ENCODE measurements at places on chromosomes 11 and 22.

- peak; percentile 91 for DNase-seq
Observed at GRCh38 chr22:28955817-28956216, 72.4 kb downstream of the ZNRF3 start.

DNA sequence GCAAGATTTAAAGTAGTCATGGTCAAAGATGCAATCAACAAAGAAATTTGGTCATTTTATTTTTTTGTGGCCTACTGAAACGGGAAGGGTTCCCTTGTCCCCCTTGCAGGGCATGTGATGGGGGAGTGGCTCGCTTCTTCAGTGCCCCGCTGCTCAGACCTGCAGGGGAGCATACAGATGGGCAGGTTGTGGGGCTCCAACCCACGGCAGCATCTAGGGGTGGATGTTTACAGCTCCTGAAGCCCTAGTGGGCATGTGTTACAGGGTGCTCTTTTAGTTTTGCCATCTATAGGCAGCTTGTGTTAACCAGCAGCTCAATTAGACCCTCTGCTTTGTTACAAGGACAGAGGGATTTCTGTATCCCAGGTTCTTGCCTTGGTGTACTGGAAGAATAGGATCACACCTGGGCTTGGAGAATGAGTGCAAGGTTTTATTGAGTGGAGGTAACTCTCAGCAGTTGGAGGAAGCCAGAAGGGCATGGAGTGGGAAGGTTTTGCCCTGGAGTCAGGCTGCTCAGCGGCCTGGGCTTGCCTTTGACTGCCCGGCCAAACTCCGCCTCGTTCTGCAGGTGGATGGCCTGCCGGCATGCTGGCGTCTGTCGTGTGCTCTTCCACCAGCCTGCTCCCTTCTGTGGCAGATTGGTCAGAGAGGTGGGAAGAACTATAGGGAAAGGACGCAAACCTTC lies 9.4 kb downstream of the GSTP1 start:
- no peak for DNase-seq

GRCh38 chr11:91023731-91024130 lies 800.9 kb upstream of the CHORDC1 start:
- no peak for DNase-seq

- no peak for DNase-seq
Observed at GRCh38 chr11:68704887-68705286, 20.5 kb downstream of the GAL start.

DNA sequence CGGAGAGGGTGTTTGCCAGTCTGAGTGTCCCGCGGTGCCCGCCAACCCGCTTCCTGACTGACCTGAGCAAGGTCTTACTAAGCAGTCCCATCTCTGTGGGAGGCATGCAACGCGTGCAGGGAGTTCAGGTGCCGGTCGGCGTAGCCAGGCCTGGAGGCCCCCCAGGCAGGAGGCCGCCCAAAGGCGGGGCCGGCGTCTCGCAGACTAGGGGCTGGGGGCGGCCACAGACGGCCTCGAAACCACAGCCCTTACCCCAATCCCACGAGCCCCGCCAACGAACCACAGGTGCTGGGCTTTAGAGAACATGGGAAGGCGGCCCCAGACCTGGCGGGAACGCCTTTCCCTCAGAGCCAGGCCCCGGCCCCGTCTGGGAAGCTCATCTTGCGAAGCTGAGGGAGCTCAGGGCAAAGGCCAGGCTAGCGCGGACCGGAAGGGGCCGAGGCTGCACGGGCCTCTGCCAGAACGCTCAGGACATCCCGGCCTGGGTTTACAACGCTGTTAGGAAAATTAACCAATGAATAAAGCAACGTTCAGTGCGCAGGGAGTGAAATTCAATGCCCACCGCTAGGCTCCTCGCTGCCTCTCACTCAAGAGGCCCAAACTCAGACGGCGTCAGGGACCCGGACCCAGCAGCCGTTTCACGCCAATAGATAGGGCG lies 2.1 kb upstream of the MTFP1 start:
- peak; percentile 61 for DNase-seq

DNA sequence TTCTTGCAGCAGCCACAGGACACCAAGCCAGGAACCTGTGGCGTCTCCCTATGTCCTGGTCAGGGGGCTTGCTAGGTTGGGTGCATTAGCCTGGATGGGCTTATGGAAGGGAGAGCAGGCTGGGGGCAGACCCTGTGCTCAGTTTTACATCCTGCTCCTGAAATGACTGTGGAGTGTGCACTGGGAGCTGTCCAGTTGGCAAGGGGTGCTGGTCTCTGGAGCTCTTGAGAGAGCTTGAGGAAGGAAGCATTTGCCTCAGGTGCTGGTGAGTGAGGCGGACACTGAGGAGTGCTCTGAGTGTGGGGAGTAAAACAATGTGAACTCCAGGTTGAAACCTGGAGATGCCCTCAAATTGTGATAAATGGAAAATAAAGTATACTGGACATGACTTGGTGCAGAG lies 3.4 kb downstream of the SCGB1D4 start:
- DNase-seq: no peak

- no peak for DNase-seq
Observed at GRCh38 chr11:27390318-27391295, 27.6 kb upstream of the CCDC34 start.

- no peak for DNase-seq
Observed at GRCh38 chr22:50522806-50523438, 2.5 kb downstream of the SCO2 start.

DNA sequence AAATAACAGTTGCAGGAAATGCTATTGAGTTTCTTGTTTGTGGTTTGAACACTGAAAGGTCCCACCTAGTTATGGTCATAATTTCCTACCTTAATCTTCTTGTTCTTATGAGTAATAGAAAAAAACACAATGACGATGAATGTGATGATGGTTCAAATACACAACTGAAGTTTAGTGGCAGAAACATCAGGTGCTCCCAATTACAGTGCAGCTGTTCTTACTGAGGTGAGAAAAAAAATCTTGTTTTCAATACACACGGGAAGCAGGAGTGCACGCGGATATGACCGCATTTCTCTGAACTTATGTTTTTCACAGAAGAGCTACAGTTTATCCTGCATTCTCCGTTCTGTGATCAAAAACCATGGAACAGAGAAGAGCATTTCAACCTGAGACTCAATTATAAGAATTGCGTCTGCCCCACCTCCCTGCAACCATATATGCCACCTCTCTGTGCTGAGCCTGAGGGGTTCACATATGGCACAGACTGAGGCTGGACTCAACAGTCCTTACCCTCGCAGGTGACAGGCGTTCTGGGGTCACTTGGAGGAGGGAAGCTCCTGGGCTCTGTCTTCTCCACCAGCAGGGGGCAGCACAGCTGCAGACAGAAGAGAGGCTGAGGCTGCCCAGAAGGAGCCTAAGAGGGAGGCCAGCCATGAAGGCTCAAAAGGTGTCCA lies 99.7 kb upstream of the IGLL5 start:
- DNase-seq: peak; percentile 72

DNA sequence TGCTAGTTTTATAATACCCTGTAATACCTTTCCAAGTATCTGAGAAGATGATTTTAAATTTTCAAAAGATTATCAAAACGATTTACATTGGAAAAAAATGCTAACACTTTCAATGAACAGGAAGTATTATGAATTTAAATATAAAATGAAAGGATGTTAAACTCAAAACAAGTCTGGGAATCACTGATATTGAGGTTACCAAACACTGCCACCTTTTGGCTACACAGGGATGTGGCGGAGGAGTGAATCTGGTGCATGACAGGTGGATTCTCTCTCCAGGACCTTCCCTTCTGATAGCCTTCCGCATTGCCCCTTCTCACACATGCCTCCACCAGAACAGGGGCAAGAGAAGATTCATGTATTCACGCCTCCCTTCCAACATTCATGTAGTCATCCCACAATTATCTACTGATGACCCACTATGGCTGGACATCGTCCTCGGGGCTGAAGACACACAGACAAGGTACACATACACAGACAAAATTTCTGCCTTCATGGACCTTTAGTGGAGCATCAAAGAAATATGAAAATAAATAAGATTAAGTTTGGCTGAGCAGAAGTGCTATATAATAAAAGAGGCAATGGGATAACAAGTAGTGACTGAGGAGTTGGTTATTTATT lies 34.7 kb downstream of the ATG16L2 start:
- DNase-seq: no peak

GRCh38 chr22:37198258-37199102 lies 10.4 kb upstream of the C1QTNF6 start:
- peak; percentile 85 for DNase-seq

GRCh38 chr22:27612115-27612514 lies 189.4 kb downstream of the MN1 start:
- DNase-seq: no peak

DNA sequence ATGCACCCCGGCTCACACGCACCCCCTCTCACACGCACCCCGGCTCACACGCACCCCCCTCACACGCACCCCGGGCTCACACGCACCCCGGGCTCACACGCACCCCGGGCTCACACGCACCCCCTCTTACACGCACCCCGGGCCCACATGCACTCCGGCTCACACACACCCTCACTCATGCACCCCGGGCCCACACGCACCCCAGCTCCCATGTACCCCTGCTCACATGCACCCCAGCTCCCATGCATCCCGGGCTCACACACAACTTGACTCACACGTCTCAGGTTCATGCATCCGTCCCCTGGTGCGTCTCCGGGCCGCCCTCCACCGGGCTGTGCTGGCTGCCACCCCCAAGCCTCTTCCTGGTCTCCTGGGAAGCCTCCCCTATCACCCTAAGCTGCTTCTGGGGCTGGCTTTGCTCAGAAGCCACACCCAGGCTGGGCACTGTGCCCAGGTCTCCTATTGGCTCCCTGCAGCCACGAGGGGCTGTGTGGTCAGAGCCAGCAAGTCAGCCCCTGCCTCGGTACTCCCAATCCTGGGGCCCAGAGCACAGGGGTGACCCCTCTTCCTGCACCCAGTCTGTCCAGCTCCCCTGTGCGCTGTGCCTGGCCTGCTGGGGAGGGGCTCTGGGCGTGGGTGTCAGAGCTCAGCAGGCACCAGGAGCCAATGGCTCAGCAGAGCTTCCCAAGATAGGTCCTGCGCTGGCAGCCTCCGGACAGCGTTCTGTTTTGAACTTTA lies 16.9 kb downstream of the TSPAN4 start:
- no peak for DNase-seq

DNA sequence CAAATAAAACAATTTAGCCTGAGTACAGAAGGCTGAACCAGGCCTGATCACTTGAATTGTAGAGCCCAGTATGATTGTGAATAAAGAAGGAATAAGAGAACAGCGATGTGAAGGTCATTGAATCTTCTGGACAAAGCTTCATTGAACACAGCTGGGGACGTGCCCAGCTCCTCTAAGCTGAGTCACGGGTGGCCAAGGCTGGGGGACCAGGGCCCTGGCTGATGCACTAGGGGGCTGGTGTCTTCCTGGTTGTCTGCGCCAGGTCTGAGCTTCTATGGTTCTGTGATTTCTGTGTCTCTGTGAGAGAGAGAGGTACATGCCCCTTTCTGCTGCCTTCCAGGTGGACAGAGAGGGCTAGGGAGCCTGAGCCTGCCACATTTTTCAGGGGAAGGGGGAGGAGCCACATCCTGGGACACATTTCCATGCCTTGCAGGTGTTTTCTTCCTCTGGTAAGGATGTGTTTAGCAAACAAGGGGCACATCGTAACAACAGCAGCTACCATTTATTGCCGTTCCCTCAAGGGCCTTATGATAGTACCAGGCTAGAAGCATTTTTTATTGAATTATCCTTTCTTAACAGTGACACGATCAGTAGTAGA lies 135.7 kb downstream of the C11orf91 start:
- no peak for DNase-seq

- no peak for DNase-seq
Observed at GRCh38 chr22:29202212-29203192, 3.2 kb upstream of the EMID1 start.

GRCh38 chr11:44595964-44596381 lies 30.5 kb downstream of the CD82 start:
- no peak for DNase-seq

GRCh38 chr11:96139691-96140090 lies 203.3 kb downstream of the MAML2 start:
- DNase-seq: no peak

DNA sequence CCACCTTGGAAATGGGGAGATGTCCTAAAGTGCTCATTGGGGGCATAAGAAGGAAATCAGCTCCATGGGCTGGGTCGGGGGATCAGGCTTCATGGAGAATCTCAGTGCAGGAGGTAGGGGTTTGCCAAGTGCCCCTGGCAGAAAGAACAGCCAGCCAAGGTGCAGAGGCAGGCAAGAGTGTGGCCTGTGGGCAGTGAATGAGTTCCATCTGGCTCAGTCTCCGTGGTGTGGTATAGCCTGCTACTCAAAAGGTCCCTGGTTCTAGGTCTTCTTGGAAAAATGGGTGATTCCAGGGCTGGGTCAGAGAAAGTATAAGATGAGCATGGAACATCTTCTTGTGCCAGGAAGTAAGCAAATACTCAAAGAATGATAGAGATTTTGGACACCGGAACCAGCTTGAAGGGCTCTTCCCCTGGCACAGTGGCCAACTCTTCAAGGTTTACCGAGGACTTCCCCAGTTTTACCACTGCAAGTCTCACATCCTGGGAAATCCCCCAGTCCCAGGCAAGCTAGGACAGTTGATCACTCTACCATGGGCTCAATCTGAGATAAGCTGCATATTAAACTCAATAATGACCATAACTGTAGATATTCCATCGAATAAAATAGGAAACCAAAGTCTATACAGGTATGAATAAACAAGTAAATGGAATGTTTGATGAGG lies 10.6 kb upstream of the ARAP1 start:
- no peak for DNase-seq

- no peak for DNase-seq
Observed at GRCh38 chr11:126115127-126115495, 52.4 kb upstream of the CDON start.

GRCh38 chr11:67468056-67468455 lies 995 bp downstream of the TMEM134 start:
- no peak for DNase-seq

- DNase-seq: no peak
Observed at GRCh38 chr11:34648036-34648435, 27.1 kb downstream of the EHF start.

GRCh38 chr11:117232092-117232878 lies at the start of gene RNF214:
RNF214 (plus strand) TSS chr11:117232671; CDS start chr11:117234273, 1,602 bp downstream.
- DNase-seq: peak; percentile 63

- no peak for DNase-seq
Observed at GRCh38 chr22:42080287-42080686, 787 bp downstream of the SMDT1 start.

GRCh38 chr11:78986305-78986704 lies 411.6 kb upstream of the NARS2 start:
- no peak for DNase-seq

- no peak for DNase-seq
Observed at GRCh38 chr11:68763926-68764657, 12.8 kb upstream of the TESMIN start.

- no peak for DNase-seq
Observed at GRCh38 chr11:122963961-122964360, 17.7 kb downstream of the BSX start.

DNA sequence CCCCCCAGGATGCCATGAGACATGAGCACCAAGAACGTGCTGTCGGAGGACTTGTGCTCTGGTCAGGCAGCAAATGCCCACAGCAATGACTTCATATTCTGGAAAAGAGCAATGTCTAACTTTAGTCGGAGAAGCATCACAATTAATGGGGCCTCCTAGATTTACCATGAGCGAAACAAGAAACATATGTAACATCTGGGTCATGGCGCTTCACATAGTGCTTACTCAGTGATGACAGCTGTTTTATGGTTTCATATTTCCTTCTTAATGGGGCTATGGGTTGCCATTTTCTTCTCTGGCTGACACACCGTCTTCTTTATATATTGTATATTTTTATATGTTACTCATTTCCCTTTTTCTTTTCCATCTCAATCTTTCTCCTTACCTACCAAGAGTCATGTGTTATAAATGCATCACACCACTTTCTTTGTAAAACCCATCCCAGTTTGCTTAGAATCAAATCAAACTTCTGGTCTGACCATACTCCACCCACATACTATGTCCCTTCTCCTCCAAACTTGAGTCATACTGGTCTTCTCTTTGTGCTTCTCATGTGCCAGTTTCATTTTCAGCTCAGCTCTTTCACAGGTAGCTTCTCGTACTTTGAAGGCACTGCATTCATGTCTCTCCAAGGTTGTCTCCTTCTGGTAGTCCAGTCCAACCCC lies 9.4 kb upstream of the CASP12 start:
- no peak for DNase-seq

Data from T-helper 2 cell (primary cell).